ENCODE measurements at places on chromosomes 7 and 10.

GRCh38 chr10:129744134-129745111, 219.7 kb downstream of the EBF3 start:
- DNase-seq = no peak

- no peak for DNase-seq
These were observed 141.1 kb downstream of the CDK14 start for GRCh38 chr7:90736968-90737939.

DNA sequence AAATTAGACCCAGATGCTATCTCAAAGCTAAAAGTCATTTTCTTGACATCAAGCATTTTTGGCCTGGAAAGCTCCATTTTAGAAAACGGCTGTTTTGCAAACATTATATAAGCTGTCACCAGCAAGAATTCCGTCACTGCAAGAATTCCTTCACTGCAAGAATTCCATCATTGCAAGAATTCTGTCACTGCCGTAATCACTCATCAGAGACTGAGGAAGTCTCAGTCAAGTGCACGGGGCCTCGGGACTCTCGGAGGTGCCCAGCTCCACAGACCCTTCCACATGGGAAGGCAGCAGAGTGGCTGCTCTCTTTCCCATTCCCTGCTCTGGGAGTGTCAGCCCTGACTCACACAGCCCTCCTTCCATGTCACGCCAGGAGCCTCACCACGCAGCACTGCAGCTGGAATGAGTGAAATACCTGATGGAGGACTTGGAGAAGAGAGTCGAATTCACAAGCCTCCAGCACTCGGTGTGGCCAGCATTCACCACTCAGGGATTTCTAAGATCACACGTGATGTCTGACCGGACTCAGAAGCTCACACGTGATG, 168.3 kb downstream of the PTPRN2 start:
- DNase-seq = no peak

- no peak for DNase-seq
These were observed 86.6 kb downstream of the NRBF2 start for GRCh38 chr10:63219749-63220148.

DNA sequence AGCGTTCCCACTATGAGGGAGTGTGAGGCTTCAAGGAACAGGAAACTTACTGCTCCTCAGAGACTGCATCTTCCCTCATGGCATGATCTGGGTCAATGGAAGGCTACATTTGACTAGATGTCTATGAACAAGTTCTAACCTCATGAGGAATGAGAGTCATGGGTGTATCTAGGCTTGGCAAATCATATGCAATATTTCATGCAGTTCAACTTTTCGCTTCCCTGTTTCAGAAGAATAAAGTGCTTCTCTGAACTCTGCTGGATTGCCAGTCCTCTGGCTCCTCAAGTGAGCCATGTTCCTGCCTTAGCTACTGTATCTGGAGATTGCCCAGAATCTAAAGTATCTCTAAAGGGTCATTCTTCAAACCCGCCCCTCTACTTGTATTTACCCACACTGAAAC, 54.3 kb upstream of the SEMA3A start:
- DNase-seq = no peak

DNA sequence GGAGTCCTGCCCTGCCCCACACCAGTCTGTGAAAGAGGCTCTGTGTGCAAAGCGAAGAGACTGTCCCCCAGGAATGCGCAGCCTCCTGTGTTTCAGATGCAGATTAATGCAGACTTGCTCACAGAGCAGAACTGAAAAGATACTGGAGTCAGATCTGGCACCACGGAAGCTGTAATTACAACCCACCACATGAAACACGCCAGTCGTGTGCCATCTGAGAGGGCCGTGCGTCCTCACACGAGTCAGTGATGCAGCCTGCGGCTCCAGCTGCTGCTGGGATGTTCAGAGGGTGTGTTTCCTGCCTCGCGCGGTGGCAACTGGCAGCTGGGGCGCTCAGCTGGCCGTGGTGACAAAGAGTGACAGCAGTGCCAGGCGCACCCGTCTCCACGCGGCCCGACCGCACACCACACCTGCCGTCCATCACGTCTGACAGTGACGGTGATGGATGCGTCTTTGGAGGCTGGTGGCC, 50.0 kb downstream of the NKX6-2 start:
- DNase-seq = no peak
